ENCODE measurements at places on chromosomes 1 and 21. TPM values are rescaled to one million over a fixed set of nuclear protein-coding genes. Genes with fewer than 3 reads are reported as not detected.
A peak's percentile ranks its signal among the peaks of the same experiment; 100 is the strongest.

GRCh38 chr1:60044881-60045280, 28.7 kb downstream of the C1orf87 start:
- no peaks in the 10 kb centered on the region for H3K4me1 ChIP-seq
- H3K27ac ChIP-seq: no peak overlapping the region
- H3K36me3 ChIP-seq: peaks cover 4% of the 10 kb centered on the region
- H3K27me3 ChIP-seq: no peaks in the 10 kb centered on the region
- H3K4me3 ChIP-seq: no peak overlapping the region

- no peak overlapping the region for H3K4me3 ChIP-seq
- no peak overlapping the region for H3K27ac ChIP-seq
- DNase-seq: no peak
- H3K4me1 ChIP-seq: no peaks in the 10 kb centered on the region
- no peaks in the 10 kb centered on the region for H3K27me3 ChIP-seq
Measured at GRCh38 chr1:31912839-31913239, 25.3 kb downstream of the PTP4A2 start.

GRCh38 chr1:12052008-12052573, 11.0 kb upstream of the TNFRSF8 start:
- no peaks in the 10 kb centered on the region for H3K36me3 ChIP-seq
- no peaks in the 10 kb centered on the region for H3K4me1 ChIP-seq
- no peaks in the 10 kb centered on the region for H3K27me3 ChIP-seq
- DNase-seq: peak; percentile 50

- H3K4me1 ChIP-seq: no peaks in the 10 kb centered on the region
- peaks cover 2% of the 10 kb centered on the region for H3K27me3 ChIP-seq
- no peak for DNase-seq
- H3K4me3 ChIP-seq: no peak overlapping the region
- H3K27ac ChIP-seq: no peak overlapping the region
- peaks cover 11% of the 10 kb centered on the region for H3K36me3 ChIP-seq
Measured at GRCh38 chr1:32338637-32339145, 2.7 kb upstream of the MARCKSL1 start.

DNA sequence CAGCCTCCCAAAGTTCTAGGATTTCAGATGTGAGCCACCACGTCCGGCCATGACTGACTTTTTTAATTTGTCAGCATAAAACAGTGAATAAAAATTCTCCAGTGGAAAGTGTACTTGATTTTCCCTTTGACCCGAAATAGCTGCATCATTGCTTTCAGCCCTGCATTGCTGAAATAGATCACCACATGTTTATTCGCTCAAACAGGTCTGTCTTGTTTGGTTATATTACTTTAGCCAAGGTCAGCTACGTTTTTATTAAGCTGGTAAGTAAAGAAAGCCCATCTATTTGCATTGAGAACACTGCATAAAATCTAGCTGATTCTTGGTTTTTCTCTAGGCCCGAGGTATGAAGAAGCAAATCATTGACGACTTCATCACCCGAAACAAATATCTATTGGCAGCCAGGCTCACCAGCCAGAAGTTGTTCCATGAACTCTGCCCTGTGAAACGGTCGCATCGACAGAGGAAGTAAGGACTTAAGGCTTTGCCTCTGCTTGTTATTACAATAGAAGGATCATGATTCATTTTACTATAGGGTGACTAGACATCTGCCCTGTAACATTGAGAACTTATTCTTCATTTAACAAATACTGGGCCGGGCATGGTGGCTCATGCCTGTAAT, 25.6 kb downstream of the AGMAT start:
- H3K36me3 ChIP-seq: peaks cover 6% of the 10 kb centered on the region
- H3K4me3 ChIP-seq: no peak overlapping the region
- no peaks in the 10 kb centered on the region for H3K4me1 ChIP-seq
- DNase-seq: no peak

DNA sequence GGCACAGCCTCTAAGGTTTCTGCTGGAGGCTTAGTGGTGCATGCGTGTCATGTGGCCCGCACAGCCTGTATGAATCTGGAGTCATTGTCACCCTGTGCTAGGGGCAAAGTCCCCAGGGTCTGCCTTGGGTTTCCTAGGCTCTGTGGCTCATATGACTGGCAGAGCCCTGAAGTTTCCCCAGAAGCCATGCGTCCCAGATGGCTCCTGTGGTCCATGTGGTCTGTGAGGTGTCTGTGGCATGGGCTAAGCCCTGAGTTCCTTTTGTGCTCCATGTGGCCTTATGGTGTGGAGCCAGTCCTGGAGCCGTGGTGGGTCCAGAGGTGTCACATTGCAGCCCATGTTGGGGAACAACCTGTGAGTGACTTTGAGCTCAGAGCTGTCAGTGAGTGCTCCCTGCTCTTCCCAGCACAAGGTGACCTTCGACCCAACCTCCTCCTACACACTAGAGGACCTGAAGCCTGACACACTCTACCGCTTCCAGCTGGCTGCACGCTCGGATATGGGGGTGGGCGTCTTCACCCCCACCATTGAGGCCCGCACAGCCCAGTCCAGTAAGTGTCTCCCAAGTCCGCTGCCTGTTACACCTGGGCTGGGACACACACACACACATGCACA, 57.8 kb upstream of the KDM4A start:
- no peak overlapping the region for H3K27ac ChIP-seq
- no peaks in the 10 kb centered on the region for H3K4me1 ChIP-seq
- peaks cover 47% of the 10 kb centered on the region for H3K36me3 ChIP-seq
- no peak overlapping the region for H3K4me3 ChIP-seq

GRCh38 chr1:57796616-57797015, 372.8 kb upstream of the DAB1 start:
- H3K27me3 ChIP-seq: no peaks in the 10 kb centered on the region
- H3K36me3 ChIP-seq: no peaks in the 10 kb centered on the region
- peak; percentile 30 for DNase-seq
- no peak overlapping the region for H3K27ac ChIP-seq
- H3K4me3 ChIP-seq: no peak overlapping the region

- no peaks in the 10 kb centered on the region for H3K4me1 ChIP-seq
- peaks cover 29% of the 10 kb centered on the region for H3K36me3 ChIP-seq
- no peak for DNase-seq
- H3K27me3 ChIP-seq: no peaks in the 10 kb centered on the region
- H3K27ac ChIP-seq: no peak overlapping the region
Measured at GRCh38 chr1:217036757-217037156, 313.5 kb upstream of the ESRRG start.

DNA sequence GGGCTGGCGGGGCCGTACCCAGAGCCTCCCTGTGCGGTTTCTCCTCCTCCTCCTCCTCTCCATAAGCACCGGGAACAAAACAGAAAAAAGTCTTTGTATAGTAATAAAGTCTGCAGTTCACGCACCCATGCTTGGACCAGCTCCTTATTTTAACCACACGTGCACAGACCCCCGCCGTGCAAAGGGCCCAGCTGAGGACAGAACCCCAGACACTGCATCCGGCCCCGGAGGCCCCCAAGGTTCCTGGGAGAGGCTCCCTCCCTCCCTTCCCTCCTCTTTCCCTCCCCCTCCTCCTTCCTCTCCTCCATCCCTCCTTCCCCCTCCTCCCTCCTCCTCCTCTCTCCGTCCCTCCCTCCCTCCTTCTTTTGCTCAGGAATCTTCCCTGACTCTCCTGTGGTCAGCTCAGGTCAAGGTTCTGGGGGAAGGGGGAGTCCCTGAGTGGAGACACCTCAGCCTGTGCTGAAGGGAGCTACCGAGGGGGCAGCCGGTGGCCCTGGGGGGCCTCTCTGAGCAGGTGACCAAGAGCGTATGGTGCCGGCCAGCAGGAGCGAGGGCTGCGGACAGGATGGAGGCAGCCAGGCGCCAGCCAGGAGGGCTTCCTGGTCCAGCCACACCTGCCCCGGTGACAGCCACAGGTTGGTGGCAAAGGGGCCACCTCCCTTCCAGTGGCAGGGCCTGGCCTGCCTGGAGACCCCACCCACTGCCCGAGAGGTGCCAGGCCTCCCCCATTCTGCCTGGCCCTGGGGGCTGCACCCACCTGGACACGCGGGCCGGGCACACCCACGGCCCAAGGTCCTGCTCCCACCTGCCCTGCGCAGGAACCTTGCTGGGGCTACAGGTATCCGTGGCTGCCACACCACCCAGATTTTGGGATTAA, 3.2 kb upstream of the TTLL10 start:
- no peak overlapping the region for H3K27ac ChIP-seq
- H3K27me3 ChIP-seq: no peaks in the 10 kb centered on the region
- DNase-seq: peak; percentile 25
- H3K4me3 ChIP-seq: no peak overlapping the region
- H3K4me1 ChIP-seq: no peaks in the 10 kb centered on the region
- peaks cover 12% of the 10 kb centered on the region for H3K36me3 ChIP-seq

DNA sequence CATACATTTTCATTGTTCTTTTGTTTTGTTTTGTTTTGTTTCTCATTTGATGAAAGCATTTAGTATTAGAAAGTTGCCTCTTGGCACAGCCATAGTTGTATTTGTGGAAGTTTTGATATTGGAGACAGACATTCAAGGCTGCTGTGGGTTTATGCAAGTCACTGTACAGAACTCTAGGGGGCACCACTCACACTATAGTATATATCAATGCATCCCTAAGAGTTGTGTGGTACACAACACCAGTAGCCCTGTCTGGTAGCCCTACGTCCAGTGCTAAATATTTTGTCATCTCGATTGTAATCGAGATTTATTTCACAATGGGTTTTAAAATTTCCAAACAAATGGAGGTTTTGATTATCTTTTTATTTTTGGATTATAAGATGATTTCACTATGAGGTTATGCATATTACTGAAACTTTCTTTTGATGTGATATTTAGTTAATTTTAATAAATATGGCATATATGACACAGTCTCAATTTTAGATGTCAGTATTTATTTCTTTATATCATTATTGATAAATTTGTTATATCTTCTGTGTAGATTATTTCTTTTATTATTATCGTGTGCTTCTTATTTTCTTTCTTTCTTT, 112.2 kb downstream of the NR5A2 start:
- H3K27ac ChIP-seq: no peak overlapping the region
- H3K4me1 ChIP-seq: no peaks in the 10 kb centered on the region
- no peak for DNase-seq
- H3K36me3 ChIP-seq: no peaks in the 10 kb centered on the region

GRCh38 chr1:59016390-59016789, 232.5 kb upstream of the JUN start:
- no peaks in the 10 kb centered on the region for H3K36me3 ChIP-seq
- H3K4me1 ChIP-seq: no peaks in the 10 kb centered on the region
- DNase-seq: no peak
- H3K4me3 ChIP-seq: no peak overlapping the region

- H3K4me3 ChIP-seq: no peak overlapping the region
- peaks cover 76% of the 10 kb centered on the region for H3K36me3 ChIP-seq
- H3K27me3 ChIP-seq: no peaks in the 10 kb centered on the region
Measured at GRCh38 chr1:42937141-42937696, 21.4 kb downstream of the SLC2A1 start.

The CLDN19 gene
- total RNA-seq: 12.5 TPM

The MPZ gene
- total RNA-seq: 3.6 TPM

The CHRM3 gene
- 4.2 TPM for total RNA-seq

The YOD1 gene
- total RNA-seq: 9.4 TPM

The RIIAD1 gene
- total RNA-seq: 1.4 TPM

The GPR37L1 gene
- total RNA-seq: 0.11 TPM

The MRAP gene
- not detected for total RNA-seq

The OR6N1 gene
- total RNA-seq: not detected

The KCNQ4 gene
- total RNA-seq: 1.4 TPM

All from H9 (cell line).